Fibroblast of skin of right quadriceps (primary cell): ENCODE measurements at places on chromosomes 7 and 10.

GRCh38 chr7:158973440-158973839 is 117.1 kb downstream of the DYNC2I1 start:
- DNase-seq: no peak

DNA sequence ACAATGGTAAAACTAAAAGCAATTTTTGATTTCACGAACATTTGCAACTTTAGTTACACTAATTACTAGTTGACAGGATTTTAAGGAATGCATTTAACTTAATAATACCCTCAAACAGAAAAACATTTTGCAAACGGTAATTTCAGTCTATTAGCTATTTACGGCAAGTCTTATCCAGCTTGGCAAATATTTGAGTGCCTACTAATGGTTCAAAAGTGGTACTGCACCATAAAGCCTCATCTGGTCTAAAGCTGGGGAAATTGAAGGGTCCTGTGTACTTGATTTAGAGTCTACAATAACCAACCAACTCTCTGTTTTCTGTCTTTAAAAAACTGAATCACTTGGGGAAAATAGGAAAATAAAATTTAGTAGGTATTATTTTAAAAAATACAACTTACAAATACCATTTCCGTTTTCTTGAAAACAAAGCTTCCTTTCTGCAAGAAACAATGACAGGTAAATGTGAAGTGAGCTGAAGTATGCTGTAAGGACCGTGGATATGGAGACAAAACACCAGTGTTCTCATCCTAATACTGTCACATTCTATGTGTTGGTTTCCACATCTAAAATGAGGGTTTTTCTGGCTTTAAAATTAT is 142.3 kb downstream of the VPS50 start:
- peak; percentile 39 for DNase-seq

DNA sequence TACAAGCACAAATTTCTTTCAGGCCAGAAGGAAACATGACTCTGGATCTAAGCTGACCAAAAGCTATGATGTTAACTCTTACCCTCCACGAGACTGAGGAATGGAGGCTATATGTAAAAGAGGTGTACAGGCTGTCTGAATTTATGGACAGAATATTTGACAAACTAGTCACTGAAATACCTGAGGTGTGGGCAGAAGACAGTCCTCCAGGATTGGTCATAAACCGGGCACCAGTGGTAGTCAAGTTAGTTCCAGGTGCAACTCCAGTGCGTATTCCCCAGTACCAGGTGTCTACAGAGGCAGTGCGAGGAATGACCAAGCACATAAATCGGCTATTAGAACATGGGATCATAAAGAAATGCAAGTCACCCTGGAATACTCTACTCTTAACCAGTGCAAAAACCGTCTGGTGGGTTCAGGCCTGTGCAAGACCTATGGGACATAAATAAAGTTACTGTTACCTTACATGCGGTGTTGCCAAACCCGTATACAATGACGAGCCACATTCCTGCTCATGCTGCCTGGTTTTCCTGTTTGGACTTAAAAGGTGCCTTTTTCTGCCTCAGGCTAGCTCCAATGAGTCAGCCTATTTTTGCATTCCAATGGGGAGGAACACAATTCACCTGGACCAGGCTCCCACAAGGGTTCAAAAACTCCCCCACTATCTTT is 6.7 kb upstream of the CYREN start:
- no peak for DNase-seq

GRCh38 chr7:129902788-129903422 is 49.9 kb downstream of the UBE2H start:
- no peak for DNase-seq

DNA sequence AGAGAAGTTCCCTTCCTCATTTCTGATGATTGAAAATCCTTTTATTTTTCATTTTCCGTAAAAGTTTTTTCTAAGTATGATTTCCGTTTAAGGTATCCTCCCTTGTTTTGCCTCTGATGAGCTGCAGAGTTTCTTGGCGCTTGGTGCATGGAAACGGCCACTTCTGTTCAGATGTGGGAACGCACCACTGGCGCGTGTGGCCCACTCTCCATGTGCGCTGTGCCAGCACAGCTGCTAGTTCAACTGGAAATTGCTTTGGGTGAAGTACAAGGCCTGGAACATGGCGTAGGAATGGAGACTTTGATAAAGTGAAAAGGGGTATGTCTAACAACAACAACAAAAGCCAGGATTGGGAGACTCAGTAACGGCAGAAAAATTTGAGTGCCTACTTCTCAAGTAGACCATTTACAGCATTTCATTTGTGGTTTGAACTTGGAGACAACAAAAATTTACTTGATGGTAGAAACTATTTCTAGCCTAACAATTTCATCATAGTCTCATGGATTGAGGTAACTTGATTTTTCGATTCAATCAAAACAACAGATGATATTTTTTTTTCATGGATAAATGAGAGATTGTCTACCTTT is 364.2 kb downstream of the SUGCT start:
- peak; percentile 48 for DNase-seq

DNA sequence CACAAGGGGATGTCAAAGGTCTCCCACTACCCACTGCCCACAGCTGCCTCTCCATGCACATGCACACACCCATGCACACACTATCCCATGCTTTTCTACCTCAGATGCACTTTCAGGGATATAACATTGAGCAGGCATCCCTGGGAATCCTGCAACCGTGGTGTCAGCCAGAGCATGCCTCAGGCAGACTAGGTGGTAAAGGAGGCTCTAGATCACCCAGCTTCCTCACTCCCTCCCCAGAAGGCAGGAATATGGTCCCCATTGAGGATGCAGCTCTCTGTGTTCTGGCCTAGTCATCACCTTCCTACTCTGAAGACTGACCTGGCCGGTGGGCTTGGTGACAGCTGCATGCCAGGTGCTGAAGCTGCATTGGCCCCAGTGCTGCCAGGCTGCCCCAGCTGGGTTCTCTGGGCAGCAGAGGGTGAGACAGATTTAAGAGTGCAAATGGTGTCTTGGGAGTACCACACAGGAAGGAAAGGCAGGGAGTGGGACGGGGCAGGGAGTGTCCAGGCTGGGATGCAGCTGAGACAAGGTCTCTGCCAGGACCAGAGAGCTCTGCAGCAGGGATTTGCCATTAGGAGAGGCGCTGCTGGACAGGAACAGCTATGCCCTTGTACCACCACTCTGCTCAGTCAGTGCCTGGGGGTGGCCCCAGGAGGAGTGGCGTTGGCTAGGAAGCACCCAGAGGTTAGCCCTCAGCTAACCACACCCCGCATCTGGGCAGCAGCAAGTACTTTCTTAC is 53.4 kb upstream of the GDF10 start:
- no peak for DNase-seq

DNA sequence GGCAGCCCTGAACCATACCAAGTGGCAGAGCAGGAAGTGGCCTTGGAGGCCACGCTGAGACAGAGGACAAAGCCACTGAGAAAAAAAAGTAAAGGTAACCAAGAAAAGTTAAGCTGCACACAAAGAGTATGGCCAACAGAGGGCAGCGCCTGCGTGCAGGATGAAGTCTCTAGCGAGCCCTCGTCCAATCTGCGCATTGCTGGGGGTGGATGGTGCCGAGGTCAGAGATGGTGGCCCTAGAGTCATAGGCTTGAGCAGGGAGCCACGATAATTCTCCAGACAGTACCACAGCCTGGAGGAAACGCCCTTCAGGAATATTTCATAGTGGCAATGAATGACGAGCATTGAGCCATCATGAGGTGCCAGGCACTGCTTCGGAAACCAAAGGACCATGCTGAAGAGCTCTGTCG is 9.7 kb downstream of the ATP6V0E2 start:
- peak; percentile 25 for DNase-seq

DNA sequence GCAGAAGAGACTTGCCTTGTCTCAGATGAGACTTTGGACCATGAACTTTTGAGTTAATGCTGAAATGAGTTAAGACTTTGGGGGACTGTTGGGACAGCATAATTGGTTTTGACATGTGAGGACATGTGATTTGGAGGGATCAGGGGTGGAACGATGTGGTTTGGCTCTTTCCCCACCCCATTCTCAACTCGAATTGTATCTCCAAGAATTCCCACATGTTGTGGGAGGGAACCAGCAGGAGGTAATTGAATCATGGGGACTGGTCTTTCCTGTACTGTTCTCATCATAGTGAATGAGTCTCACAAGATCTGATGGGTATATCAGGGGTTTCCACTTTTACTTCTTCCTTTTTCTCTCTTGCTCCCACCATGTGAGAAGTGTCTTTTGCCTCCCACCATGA is 229.7 kb upstream of the KCND2 start:
- peak; percentile 70 for DNase-seq

DNA sequence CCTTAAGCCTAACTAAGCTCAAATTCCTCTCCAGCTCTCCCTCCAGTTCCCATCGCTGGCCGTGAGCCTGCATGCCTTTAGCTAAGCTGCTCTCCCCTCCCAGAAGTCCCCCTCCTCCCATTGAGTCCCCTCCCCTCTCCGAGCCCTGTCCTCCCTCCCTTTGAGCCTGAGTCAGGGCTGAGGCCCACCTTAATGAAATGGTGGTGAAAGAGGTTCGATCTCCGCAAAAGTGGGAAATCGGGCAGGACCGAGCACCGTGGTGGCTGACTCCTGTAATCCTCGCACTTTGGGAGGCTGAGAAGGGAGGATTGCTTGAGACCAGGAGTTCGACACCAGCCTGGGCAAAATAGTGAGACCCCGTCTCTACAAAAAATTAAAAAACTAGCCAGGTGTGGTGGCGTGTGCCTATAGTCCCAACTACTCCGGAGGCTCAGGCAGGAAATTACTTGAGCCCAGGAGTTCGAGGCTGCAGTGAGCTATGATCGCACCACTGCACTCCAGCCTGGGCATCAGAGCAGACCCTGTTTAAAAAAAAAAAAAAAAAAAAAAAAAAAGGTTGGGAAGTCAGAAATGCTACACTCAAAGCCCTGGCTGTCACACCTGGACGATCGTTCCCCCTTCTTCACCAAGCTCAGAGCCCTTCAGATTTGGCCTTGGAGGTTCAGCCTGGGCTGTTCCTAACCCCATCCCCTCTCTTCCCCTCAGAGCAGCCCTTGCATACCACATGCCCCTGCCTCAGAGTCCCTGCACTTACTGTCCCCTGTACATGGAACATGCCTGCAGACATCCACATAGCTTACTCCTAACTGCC is 995 bp upstream of the CLDN3 start:
- no peak for DNase-seq

DNA sequence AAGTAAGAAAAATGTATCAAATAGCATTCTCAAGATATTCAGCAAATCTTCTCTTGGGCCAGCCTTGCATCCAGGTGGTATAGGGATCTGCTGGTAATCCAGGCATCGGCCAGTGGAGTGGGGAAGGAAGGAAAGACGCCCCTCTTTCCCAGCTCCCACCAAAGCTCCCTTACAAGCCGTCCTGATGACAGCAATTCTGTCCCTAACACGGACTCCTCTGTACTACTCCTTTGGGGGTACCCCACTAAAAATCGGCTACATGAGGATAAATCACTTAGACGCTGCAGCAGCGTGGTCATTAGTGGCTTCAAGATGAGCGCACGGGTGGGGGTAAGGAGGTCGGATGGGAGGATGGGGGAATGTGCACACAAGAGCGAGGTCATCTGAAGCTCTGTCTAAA is 24.7 kb upstream of the NUB1 start:
- DNase-seq: no peak

GRCh38 chr7:17910377-17910776 is 29.9 kb downstream of the SNX13 start:
- DNase-seq: peak; percentile 14

GRCh38 chr7:4226524-4226882 is 455.6 kb upstream of the FOXK1 start:
- no peak for DNase-seq

DNA sequence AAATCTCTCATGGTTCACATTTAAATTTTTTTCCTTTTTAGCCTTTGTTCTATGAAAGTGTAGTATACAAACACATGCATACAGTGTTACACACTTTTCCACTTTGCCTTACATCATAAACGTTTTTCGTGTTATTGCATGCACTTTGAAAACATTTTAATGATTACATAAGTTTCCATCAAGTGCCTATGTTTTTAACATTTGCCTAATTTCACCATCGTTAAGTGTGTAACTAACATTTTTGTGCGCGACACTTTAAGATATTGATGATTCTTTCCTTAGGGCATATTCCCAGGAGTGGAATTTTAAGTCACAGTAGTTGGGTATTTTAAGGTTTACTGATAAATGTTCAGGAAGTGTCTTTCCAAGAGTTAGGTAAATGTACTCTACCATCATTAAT is 1.5 kb upstream of the FRAT2 start:
- no peak for DNase-seq

DNA sequence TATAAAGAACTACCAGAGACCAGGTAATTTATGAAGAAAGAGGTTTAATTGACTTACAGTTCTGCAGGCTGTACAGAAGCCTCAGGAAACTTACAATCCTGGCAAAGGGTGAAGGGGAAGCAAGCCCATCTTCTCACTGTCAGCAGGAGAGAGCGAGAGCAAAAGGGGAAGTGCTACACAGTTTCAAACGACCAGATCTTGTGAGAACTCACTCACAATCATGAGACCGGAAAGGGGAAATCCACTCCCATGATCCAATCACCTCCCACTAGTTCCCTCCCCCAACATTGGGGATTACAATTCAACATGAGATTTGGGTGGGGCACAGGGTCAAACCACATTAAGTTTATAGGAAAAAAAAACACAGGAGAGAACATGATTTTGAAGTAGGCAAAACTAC is 222.1 kb upstream of the SHH start:
- no peak for DNase-seq

DNA sequence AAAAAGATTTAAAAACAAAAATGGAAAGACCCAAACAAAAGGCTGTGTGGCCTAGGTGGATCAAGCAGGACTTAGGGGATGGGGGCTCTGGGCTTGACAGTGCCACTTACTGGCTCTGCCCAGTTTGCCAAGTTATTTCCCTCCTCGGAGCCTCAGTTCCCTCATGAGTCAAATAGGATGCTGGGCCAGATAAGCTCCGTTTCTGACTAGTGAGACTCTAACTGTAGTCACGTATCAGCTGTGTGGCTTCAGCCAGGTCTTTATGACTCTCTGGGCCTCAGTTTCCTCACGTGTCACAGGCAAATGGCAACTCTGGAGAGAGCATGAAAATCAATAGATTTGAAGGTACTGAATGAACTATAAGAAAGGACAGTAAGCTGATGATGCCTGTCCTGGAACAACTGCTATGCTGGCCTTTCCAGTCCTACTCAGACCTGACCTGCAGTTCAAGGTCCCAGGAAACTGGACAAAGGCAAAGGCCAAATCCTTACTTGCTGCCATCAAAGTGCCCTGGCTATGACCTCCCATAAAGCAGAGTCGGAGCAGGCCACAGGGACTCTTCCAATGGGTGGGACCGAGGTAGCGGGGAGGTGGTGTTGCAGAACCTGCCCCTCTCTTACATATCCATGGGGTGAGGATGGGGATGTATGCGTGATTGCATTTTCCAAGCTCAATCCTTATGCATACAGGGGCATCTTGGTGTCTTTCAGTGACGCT is 27.0 kb downstream of the FAM53B start:
- no peak for DNase-seq

GRCh38 chr7:17532861-17533404 is 234.5 kb downstream of the AHR start:
- DNase-seq: peak; percentile 95

DNA sequence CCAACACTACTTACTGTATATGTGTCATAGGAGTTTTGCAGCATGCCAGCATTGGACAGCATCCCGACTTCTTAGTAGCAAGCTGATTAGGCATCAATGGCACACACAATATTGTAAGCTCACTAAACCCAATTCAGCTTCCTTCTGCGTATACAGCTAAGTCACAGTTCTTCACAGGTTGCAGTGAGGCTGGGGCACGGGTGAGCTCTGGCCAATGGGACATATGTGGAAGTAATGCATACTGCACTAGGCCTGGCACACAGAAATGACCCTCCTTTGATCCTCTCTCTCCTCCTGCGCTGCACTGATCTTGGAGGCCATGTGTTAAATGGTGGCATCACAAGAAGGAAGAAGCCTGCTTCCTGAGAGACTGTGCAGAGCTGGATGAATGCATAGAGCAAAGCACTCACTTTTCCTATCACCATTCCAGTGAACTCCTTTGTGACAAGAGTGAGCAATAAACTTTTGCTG is 11.9 kb downstream of the RAB11FIP2 start:
- DNase-seq: no peak
